ENCODE measurements at places on chromosomes 5 and 9.

DNA sequence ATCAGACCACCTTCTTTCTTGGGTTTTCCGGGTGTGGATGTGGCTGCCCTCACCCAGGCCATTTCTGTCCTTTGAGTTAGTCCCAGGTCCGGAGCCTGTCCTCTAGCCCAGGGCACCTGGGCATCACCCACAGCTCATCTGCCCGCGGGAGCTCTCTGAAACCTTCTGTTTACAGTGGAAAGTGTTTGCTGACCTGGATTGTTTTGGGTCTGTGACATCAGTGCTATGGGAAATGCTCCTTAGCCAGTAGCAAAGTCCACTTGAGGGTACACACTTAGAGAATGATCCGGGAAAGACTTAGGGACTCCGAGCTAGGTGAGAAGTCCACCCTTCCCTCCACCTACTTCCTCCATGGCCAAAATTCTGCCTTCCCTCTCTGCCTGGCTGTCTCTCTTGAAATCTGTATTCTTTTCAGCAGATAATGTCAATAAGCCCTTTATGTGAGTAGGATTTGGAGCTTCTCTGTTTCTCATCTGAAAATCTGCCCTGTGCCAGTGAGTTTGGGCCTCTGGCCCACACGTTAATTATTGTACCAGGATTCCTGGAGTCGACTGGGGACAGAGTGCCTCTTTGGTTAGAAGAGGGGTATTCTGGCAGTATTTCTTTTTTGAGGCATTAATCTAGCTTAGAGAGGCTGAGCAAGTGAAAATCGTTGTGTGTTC is 19.9 kb downstream of the ABLIM3 start:
- no peak for DNase-seq

DNA sequence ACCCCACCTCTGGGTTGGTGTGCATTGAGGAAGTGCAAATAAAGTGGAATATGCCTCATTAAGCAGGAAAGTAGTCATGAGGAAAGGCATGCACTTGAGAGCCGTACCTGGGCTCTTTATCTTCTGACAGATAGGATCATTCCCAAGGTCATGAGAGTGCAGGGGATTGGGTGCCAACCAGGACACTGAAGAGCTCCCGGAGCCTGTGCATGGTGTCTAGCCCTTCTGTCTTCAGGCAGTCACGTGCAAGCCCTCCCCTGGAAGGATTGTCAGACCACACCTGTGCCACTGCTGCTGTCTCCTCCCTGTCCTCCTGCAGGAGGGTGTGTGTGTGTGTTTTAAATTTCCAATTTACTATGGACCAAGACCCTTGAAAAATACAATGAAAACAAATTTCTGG is 69.6 kb downstream of the PDE8B start:
- no peak for DNase-seq

DNA sequence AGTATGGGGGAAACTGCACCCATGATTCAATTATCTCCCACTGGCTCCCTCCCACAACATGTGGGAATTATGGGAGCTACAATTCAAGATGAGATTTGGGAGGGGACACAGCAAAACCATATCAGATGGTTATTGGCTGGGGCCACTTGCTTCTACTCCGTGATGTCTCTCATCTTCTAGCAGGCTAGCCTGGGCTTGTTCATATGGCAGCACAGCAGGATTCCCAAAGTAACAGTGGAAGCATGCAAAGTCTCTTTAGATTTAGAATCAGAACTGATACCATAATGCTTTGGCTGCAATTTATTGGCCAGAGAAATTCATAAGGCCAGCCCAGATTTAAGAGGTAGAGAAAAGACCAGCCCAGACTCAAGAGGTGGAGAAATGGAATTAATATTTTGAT is 126.2 kb downstream of the PTTG1 start:
- no peak for DNase-seq

GRCh38 chr5:178551059-178551458 is 39.1 kb downstream of the COL23A1 start:
- no peak for DNase-seq

DNA sequence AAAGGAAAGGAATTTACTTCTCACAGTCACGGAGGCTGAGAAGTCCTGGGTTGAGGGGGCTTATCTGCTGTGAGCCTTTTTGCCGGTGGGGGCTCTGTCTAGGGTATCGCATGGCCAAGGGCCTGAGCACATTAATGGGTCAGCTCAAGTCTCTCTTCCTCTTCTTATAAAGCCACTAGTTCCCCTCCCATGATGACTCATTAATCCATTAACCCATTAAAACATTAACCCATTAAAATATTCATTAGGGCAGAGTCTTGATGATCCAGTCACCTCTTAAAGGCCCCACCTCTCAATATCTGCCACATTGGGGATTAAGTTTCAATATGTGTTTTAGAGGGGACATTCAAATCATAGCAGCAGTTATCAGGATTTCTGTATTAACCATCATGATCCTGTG is 406.3 kb downstream of the SPOCK1 start:
- no peak for DNase-seq

DNA sequence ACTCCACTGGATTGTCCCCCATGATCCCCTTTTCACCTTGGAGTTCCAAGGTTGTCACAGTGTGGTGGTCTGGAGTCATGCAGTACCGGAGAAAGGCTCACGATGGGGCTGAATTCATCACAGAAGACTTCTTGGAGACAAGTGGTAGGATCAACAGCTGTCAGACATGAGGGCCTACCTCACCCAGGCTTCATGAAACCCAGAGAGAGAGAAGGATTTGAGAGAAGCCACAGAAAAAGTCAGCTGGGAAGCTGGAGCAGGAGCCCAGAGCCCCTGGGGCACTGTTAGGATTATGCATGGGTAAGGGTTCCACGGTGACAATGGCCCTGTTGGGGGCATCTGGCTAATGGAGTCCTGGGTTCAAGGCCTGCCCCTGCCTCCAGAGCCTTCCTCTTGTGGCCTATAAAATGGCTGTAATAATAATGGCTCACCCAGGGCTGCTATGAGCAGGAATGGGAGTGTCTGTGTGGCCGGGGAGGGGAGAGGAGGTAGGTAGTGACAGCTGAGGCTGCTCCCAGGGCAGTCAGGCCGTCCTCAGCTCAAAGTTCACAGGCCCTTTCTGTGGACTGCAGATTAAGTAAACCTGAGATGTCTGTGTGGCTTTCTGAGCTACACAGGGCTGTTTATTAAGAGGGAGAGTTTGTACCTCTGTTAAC is 910 bp downstream of the TRIM14 start:
- no peak for DNase-seq

GRCh38 chr9:79809316-79809876 is 237.6 kb downstream of the TLE4 start:
- DNase-seq: no peak

- no peak for DNase-seq
These were observed 41.6 kb upstream of the ALDOB start for GRCh38 chr9:101477214-101477613.

DNA sequence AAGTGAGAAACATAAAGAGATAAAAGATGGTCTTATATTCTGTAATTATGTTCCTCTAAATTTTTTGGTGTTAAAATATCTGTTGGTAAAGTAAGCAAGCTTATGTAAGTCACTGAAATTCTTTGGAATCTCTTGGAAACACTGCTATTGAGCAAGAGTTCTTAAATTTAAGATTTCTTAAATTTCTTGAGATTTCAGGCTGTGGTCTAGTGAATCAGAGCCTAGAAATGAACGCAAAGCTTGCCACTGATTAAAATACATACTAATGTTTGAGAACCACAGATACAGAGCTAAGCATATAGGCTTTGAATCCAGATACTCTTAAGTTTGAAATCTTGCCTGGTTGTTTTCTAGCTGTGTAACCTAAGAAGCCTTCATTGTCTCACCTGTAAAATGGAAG is 133.4 kb downstream of the TRPM3 start:
- DNase-seq: no peak

Data from activated CD8-positive, alpha-beta memory T cell treated with anti-CD3 and anti-CD28 coated beads for 4 hours (primary cell).